Fibroblast of lung (primary cell): ENCODE measurements at places on chromosomes 4 and X.

GRCh38 chr4:183403961-183404360, 40.5 kb upstream of the CDKN2AIP start:
- no peak overlapping the region for H3K4me3 ChIP-seq
- no peak for DNase-seq
- no peaks in the 10 kb centered on the region for H3K4me1 ChIP-seq
- H3K36me3 ChIP-seq: no peaks in the 10 kb centered on the region
- no peaks in the 10 kb centered on the region for H3K27me3 ChIP-seq

- H3K27me3 ChIP-seq: no peaks in the 10 kb centered on the region
- DNase-seq: no peak
- no peaks in the 10 kb centered on the region for H3K36me3 ChIP-seq
- no peak overlapping the region for H3K27ac ChIP-seq
These were observed 31.3 kb downstream of the IGFBP7 start for GRCh38 chr4:57078685-57079521.

GRCh38 chrX:1734806-1735205, 119.9 kb downstream of the ASMT start:
- no peaks in the 10 kb centered on the region for H3K36me3 ChIP-seq
- no peaks in the 10 kb centered on the region for H3K27me3 ChIP-seq
- H3K27ac ChIP-seq: no peak overlapping the region
- DNase-seq: no peak
- no peak overlapping the region for H3K4me3 ChIP-seq

- no peak overlapping the region for H3K4me3 ChIP-seq
- no peaks in the 10 kb centered on the region for H3K36me3 ChIP-seq
- no peaks in the 10 kb centered on the region for H3K4me1 ChIP-seq
- no peaks in the 10 kb centered on the region for H3K27me3 ChIP-seq
- DNase-seq: peak; percentile 27
These were observed 28.5 kb downstream of the SRPX start for GRCh38 chrX:38192007-38192810.

DNA sequence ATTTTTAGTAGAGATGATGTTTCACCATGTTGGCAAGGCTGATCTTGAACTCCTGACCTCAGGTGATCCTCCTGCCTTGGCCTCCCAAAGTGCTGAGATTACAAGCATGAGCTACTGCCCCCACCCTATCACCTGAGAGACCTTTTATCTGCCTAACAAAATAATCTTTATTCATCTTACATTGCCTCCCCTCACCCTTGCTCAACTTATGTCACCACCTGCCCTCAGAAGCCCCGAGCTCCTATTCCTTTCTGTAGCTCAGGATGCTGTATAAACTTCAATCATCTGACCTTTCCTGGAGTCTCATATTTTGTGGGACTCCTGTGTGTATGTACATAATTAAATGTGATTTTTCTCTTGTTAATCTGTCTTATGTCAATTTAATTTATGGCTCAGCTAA, 29.7 kb upstream of the ENPP6 start:
- H3K4me3 ChIP-seq: no peak overlapping the region
- no peaks in the 10 kb centered on the region for H3K27me3 ChIP-seq
- no peak for DNase-seq
- H3K4me1 ChIP-seq: no peaks in the 10 kb centered on the region
- no peaks in the 10 kb centered on the region for H3K36me3 ChIP-seq
- no peak overlapping the region for H3K27ac ChIP-seq

GRCh38 chr4:27094783-27095182, 234.1 kb downstream of the STIM2 start:
- H3K36me3 ChIP-seq: no peaks in the 10 kb centered on the region
- H3K27ac ChIP-seq: no peak overlapping the region
- H3K27me3 ChIP-seq: peaks cover 5% of the 10 kb centered on the region
- H3K4me3 ChIP-seq: no peak overlapping the region
- DNase-seq: peak; percentile 7
